ENCODE measurements at places on chromosomes 3 and 15.

GRCh38 chr3:159761848-159762635 is 226.6 kb upstream of the IL12A start:
- no peak for DNase-seq

GRCh38 chr15:80996247-80996646 is 4.5 kb upstream of the TLNRD1 start:
- peak; percentile 12 for DNase-seq

GRCh38 chr3:56971816-56972215 is 88.6 kb upstream of the SPATA12 start:
- no peak for DNase-seq

DNA sequence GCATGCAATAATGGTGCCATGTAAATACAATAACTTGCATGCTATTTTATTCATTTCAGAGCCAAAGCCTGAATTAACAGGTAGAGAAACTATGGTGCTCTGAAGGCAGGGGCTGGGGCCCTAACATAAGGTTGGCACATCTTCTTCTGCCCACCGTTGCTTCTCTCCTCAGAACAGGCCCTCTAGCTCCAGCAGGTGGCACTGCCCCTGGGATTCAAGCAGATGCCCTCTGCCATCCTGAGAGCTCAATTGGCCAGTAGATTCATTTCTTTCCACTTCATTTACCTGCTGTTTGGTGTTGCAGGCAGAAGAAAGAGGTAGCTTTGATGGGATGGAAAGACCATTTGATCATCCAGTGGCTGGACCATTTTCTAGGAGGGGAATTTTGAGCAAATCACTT is 130.5 kb downstream of the FOXB1 start:
- no peak for DNase-seq

DNA sequence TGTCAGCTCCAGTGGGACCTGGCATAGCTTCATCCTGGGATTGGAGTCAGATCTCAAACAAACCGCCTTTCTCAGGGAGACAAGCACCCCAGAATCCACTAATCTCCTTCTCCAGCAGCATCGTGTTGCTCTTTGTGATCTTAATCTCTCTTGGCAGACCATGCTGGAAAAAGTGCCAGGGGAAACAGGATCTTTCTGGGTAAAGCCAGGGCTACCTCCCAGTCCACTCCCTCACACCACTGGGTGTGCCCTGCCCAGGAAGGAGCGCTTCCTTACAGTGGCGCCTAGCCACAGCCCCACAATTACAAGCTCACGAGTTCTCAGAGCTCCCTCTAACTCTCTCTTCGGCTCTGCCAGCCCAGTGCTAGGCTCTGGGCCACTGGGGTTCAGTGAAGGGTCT is 32.2 kb downstream of the RPLP1 start:
- no peak for DNase-seq

DNA sequence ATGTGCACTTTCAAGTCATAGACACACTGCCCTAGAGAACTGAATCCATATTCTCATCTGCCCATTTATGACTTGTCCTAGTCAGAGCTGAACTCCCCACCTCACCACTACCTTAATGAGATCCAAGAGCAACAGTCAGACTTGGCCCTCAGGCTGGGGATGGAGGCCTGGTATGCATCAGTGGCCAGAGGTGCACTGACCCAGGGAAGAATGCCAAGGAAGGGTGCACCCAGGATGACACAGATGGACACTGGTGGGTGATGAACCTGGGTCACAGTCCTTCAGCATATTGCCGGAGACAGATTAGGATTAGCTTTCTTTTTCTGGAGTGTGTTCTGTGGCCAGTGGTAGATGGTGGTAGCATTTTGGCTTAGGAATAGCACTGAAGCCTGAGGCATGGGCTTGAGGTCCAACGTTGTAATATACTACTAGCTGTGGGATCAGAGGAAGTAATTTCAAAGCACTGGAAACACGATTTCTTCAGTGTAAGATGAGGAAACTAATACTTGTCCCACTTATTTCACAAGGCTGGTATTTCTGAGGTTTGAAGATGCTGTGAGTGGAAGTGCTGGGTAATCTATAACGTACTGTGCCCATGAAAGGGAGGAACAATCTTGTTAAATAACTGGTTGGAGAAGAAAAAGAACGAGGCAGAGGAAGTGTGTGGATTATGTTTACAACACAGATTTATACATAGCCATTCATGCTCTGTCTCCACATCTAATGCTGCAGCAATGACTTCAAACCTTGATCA is 265.0 kb downstream of the THRB start:
- DNase-seq = no peak

DNA sequence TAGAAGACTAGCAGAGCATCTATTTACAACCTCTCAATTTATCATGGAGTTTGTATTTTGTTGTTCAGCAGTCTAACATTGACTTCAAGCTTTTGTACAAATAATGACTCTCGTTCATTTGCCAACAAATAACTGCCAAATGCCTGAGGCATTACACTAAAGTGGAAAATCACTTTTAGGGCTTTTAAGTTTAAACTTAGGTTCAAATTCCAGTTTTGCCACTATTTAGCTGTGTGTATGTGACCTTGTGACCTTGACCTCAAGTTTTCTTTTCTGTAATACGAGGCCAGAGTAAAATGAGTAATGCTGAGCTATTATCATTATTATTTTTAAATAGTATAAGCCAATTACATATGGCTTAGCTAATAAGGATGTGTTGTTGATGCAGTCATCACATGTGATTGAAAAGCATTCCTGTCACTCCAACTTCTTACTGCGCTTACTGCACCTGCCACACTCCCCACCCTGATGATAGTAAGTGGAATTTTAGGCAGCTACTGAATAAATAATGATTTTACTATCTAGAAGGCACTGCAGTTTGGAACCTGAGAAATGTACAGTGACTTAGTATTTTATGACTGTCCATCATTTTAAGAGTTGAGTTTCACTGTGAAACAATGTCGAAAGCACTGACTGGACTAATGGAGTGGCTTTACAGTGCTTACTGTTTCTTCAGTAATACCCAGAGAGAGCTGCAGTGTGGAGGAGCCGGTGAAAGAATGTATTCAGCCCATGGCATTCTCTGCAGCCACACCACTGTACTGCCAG is 16.3 kb downstream of the ARL8B start:
- DNase-seq = peak; percentile 72

DNA sequence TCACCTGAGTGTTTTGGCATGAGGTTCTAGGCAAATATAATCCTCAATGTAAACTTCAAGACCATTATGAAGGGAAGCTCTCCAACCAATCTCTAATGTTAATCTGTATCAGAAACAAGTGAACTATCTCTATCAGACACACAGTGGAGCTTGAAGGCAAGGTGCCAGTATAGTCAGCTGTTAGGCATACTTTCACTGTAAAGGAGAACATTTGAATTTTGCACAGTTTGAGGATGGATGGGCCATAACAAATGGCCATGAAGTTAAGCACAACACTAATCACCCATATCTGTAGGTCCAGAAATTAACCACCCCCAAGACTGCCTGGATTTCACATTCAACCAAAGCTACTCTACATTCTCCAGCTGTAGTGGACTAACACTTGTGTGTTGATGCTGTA is 69.1 kb upstream of the LMOD3 start:
- no peak for DNase-seq

DNA sequence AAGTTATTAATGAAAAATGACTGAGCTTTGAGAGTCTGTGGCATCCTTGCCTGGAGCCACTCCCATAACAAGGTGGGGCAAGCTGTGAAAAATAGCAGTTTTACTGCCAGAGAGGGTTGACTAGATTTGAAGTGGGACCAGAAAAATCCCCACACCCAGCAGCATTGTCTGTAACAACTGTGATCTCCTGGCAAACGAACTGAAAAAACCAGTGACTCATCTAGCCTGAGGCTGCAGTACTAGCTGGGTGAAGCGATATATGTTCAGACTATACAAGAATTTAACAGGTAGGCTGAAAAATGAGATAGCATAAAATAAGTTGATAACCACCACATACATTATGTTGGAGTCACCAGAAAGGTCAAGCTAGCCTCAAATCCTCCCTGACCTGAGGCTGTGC is 64.0 kb downstream of the DPH6 start:
- peak; percentile 54 for DNase-seq

DNA sequence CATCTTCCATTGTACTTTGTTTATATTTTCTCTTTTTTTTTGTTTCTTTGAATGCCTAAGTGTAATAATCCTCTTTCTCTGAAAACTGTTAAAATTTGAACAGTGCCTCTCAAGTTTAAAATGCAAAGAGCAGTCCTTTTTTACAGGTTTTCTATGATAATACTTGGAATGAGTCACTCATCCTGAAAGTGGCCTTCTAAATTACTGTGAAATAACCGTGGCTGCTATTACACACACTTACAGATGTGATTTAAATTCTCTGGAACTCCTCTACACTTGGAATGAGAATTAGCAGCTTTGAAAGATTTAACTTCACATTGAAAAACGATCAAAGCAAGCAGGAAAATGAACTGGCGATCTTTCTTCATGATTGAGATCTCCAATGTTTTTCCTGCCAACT is 105.9 kb downstream of the ROBO1 start:
- no peak for DNase-seq

- no peak for DNase-seq
Measured at GRCh38 chr15:33040496-33040895, 154.0 kb downstream of the FMN1 start.

DNA sequence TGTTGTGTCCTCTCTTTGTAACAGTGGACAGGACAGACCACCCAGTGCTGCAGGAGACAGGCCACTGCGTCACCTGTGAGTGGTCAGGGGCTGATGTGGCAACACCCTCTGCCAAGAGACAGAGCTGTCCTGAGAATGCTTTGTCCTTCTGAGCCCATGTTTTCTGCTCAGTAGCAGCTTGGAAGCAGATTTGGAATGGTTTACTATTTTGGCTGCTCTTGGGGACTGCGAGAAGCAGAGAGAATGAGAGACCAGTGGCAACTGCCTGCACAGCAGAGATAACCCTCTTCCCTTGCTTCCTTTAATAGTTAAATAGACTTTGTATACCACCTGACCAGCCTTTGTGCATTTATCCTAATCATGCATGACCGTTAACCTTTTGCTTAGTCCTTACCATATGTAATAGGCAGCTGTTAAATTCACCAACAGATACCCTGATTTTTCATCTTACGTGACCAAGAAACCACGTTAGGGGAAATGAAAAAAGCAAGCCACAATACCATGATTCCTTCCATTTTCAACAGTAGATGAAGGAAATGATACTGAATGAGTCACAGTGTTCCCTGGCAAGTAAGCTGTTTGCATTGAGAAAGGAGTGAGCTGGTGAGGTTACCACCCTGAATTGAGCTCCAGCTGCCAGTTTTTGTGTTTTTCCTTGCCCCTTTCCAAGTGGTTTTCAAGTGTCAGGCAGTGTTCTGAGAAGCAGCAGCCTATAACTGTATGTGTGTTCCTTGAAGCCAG is 35.5 kb downstream of the B3GALNT1 start:
- DNase-seq = peak; percentile 75

DNA sequence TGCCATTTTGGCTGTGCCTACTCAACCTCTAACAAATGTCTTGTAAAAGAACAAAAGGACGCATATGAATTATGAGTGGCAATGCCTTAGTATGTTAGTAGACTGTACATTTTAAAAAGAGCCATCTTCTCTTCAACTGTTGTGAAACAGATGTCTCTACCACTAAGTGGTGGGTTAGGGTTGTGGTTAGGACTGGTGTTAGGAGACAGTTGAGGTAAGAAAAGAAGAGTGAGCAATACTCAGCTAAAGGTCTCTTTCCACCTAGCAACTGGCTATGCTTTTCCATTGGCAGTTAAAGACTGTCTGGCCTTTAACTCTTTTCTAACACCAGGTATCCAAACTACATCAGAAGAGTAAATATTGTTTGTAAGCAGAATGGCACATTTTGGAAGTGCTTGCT is 221.7 kb upstream of the TBC1D5 start:
- no peak for DNase-seq

DNA sequence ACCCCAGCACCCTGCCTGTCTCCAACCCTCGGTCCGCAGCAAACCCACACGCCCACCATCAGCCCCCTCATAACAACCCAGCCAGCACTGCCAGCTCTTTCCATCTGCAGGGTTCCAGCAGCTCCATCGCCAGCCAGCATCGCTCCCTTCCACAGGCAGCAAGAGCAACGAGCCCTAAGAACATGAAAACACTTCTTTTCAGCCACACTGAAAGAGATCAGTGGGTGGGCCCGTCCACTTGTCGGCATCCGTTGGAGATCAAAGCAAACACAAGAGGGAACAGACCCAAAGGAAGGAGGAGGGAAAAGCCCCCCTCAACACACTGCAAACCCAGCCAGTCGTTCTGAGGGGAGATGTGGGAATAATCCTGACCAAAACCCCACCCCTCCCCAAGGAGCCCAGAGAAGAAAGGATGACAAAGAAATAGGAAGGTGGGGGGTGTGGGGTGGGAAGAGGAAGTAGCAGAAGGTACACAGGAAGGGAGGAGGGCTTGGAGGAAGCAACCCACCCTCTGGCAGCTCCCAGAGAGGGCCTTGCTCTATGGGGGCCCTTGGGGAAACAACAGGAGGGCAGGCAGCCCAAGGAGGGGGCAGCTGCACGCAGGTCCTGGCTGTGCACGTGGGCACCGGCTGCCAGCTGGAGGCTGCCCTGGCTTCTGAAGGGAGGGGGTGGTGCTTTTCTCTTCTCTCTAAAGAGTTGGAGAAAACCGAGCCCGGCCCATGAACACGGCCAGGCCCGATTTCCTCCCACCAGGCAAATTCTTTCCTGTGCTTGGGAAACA is 473.6 kb upstream of the PROK2 start:
- no peak for DNase-seq

GRCh38 chr3:4664412-4664811 is 171.3 kb downstream of the ITPR1 start:
- no peak for DNase-seq

DNA sequence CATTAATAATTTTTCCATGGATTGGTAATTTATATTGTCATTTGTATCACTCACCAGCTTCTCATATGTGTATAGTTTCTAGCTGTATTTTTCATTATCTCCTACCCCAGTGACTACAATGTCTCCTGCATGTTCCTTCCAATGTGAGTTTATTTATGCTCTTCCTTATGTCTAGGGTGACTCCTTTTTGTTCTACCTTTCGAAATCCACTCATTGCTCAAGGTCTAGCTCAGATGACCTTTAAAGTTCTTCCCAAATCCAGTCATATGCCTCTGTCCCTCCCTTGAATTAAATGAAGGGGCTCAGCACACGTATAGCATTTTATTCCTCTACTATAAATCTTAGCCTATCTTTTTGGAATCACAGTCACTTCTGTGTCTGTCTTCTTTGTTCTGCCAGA is 53.0 kb downstream of the TMEM45A start:
- DNase-seq = peak; percentile 42

DNA sequence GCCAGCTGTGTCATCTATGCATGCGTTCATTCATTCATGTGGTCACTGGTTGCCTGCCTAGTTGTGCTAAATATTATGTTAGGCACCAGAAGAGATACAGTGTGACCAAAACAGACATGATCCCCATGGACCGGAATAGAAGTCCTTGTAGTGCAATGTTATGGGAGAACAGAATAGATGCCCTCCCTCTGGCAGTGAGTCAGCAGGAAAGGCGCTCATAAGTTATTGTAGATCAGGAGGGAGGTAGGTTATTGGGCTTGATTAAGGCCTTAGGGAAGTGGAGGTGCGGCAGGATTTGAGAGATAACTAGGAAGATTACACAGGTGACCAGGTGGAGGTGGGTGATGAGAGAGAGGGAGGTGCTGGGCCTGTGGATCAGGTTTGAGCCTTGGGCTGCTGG is 5.2 kb downstream of the MCTP2 start:
- DNase-seq = peak; percentile 49
